ENCODE measurements at places on chromosomes 7 and 10.

DNA sequence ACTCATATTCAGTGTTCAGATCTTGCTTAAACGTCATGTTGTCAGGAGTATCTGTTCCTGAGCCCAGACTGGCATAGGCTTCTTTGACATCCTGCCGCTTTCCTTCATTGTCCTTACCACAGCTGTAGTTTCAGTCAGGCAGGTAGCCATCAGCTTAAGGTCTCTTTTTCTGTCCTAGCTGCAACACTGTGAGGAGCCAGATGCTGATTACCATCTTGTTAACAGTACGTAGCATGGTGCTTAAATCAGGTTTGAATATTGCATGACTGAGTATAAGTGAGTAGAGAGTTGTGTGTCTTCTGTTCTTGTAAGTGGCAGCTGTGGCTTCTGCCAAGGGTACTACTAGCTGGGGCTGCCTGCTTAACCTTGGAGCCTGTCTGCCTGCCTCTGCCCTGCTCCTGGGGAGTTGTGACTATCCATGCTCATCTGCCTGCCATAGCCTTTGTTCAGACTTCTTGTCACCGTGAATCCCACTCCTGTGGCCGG lies 92.6 kb downstream of the MAPK8 start:
- DNase-seq, result peak; percentile 35
- H3K27me3 ChIP-seq, result no peaks in the 10 kb centered on the region
- H3K4me1 ChIP-seq, result peaks cover 4% of the 10 kb centered on the region
- H3K4me3 ChIP-seq, result no peak overlapping the region
- H3K36me3 ChIP-seq, result no peaks in the 10 kb centered on the region

GRCh38 chr7:44150966-44151941 lies 10.1 kb upstream of the MYL7 start:
- peaks cover 14% of the 10 kb centered on the region for H3K4me1 ChIP-seq
- H3K27ac ChIP-seq, result no peak overlapping the region
- no peaks in the 10 kb centered on the region for H3K27me3 ChIP-seq
- H3K36me3 ChIP-seq, result peaks cover 5% of the 10 kb centered on the region
- H3K4me3 ChIP-seq, result no peak overlapping the region

- H3K27me3 ChIP-seq, result no peaks in the 10 kb centered on the region
- no peak overlapping the region for H3K27ac ChIP-seq
- peaks cover 81% of the 10 kb centered on the region for H3K36me3 ChIP-seq
- DNase-seq, result no peak
- no peak overlapping the region for H3K4me3 ChIP-seq
- no peaks in the 10 kb centered on the region for H3K4me1 ChIP-seq
Observed at GRCh38 chr10:1003884-1004670, 15.8 kb downstream of the GTPBP4 start.

DNA sequence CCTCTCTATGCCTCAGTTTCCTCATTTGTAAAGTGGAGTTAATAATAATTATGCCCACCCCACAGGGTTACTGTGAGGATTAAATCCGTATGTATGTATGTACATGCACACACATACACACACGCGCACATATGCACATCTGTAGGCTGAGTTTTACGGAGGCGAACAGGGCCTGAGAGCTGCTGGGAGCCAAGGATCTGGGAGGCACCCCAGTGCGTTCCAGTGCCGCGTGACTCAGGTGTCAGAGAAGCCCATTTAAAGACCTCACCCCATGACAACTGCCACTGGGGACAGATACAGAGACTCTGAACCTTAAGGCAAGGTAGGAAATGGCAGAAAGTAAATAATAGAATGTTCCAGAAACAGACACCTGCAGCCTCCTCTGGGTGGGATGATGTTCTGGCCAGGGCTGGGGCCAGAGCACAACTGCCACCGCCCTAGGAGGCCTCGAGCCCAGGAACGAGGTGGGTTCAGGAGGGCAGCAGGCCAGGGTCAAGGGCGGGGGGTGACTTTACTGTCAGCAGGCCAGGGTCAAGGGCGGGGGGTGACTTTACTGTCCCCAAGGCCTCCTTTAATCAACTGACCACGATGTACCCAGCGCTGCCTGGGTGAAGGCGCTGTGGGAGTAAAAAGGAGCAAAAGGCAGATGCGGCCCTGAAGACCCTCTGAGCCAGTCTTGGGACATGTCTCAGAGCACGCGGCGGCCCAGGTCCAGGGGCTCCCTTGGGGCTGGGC lies 54.9 kb downstream of the PRKAG2 start:
- no peak for DNase-seq
- H3K27ac ChIP-seq, result no peak overlapping the region

DNA sequence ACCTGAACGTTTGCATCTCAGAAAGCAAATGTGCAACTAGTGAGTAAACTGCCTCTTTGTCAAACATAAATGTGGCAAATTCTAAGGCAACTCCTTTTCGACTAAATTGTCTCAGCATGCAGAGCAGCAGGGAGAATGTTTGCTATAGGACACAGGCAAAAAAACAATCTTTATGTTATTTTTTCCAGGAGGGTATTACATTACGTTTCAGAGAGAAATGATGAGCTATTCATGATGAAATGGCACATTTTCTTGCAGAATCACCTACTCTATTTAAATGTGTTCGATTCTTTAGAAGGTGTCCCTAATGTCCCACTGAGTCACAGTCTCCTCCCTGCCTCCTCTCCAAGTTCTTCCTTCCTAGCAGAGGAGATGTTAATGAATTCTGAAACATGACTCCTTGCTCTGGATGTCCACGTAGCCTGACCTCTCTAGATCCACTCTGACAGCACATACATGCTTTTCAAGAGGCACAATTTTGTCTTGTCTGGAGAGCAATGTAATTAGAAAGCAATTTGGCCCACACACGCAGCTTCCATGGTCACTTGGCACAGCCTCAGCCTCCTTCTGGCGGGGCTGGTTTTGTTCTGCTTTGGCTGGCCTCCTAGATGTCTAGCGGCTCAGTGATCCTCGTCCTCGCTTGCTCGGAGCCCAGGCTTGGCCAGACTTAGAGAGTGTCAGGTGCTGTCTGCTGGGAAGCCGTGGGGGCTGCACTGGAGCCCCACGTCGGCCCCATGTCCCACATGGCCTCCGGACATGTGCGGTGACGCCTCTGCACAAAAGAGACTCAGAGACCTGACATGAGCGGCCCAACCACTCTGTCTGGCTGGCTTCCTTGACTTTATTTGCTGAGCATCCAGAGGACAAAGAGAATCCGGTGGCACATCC lies 125.7 kb upstream of the ZNF438 start:
- H3K4me3 ChIP-seq, result no peak overlapping the region
- H3K36me3 ChIP-seq, result no peaks in the 10 kb centered on the region
- H3K27me3 ChIP-seq, result no peaks in the 10 kb centered on the region
- peak overlapping the region; percentile 57 for H3K27ac ChIP-seq
- peak; percentile 92 for DNase-seq
